ENCODE measurements at places on chromosomes 16 and 17.

GRCh38 chr16:72722552-72722951, 325.4 kb downstream of the ZFHX3 start:
- DNase-seq = no peak

DNA sequence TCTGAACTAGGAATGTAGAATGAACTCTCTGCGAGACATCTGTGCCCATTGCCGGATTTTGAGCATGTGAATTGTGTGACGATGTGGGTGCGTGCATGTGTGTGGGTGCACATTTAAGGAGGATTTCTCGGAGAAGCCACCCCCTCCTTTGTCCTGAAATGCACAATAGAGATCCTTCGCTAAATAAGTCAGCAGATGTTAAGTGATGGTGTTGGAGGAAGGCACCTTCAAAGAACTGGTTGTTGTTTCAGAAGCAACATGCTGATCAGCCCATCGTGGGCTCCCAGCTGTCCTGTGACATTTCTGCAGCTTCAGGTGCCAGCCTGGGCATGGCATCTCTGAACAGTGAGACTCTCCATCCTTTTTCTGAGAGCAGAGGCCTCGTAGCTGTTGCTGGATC, 194.9 kb downstream of the MSI2 start:
- no peak for DNase-seq

DNA sequence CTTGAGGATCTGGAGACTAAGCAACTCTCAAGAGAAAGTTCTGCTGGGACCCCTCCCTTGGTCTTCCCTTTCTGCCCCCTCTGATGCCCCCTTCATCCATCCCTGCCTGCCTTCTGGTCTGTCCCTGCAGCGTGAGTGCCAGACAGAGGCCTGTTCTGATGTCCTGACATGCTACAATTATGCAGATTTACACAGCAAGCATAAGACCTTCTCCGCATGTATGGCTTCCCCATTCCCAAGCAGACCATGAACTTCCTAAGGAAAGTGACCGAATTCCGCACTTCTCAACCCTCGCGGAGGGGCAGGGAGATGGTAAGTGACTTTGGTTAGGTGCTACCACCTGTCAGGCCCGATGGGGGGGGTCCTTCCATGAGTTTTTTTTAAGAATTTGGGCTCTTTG, 150.1 kb upstream of the SDK2 start:
- no peak for DNase-seq

GRCh38 chr16:87202346-87202745, 114.8 kb downstream of the C16orf95 start:
- DNase-seq = no peak

DNA sequence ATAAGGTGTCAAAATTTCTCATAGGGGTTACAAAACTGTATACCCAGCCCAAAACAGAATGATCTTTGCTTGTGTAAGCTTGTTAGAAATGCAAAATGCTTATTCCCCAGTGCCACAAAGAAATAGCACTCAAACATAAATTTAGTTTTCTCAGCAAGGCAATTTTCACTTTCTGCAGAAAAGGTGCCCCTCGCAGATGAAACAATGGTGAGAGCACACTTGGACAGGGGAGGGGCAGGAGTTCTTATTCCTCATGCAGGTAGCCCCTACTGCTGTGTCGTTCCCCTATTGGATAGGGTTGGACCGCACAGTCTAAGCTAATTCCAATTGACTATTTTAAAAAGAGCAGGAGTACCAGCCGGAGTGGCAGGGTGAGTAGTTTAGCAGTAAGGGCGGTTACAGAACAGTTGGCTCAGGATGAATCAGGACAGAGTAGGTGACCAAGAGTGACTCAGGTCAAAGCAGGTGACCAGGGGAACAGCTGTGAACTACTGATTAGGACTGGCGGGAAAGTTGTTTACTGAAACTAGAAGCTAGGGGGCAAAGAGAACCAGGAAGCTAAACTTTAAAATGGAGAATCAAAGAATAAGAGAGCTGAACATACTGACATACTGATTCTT, 5.5 kb upstream of the LDHD start:
- no peak for DNase-seq

- no peak for DNase-seq
Measured at GRCh38 chr16:60087530-60087929, 1353.4 kb upstream of the GOT2 start.

DNA sequence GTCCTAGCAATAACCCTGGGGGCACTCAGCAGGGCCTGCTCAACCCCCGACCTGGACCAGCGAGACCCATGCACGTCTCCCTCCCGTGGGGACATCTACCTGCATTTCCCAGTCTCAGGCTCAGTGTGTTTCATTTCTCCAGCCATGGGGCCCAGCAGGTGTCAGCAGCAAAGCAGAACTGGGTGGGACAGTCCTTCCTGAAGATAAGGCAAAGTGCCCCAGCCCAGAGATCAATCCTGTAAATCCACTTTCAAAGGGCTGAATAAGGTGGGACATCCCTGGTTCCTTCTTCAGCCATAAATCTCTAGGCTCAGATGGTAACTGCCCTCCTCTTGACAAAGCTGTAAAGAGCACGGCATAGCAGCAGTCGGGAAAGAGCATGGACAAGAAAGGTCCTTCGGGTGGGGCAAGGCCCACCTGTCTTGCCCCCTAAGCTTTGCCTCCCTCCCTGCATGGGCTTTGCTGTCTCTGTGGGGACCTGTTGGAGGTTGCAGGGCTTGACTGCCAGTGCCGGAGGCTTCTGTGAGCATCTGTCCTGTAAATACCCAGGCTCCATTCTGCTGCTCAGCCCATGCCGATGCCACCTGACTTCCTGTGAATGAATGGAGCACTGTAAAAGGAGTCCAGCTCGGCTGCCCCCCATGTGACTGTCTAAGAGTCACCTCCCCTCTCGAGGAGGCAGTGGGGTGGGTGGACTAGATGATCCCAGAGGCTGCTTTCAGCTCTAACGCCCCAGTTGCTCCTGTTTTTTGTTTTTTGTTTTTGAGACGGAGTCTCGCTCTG, 84.8 kb upstream of the TBC1D3K start:
- no peak for DNase-seq

- no peak for DNase-seq
Measured at GRCh38 chr17:44840936-44841335, 6.7 kb upstream of the HIGD1B start.

- no peak for DNase-seq
Measured at GRCh38 chr16:50940275-50940854, 198.5 kb downstream of the CYLD start.

- DNase-seq = no peak
Measured at GRCh38 chr17:39600288-39600996, 7.3 kb downstream of the NEUROD2 start.

DNA sequence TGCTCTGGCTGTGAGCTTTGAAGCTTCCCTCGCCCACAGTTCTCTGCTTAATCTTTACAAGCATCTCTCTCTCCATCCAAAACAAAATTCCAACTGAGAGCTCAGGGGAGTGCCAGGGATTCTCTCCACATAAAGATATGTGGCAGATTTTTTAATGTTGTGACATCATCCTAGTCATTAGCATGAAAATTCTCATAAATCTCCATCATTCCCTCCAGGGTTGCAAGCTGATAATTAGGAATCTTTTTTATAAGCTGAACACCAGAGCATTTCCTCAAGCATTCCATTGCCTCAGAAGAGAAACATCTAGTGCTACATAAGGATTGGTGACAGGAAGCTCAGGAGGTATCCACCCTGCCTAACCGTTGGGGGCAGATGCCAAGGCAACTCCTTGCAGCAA, 82.4 kb upstream of the DNAH9 start:
- no peak for DNase-seq

- no peak for DNase-seq
Measured at GRCh38 chr17:2383628-2384167, 17.2 kb downstream of the MNT start.

DNA sequence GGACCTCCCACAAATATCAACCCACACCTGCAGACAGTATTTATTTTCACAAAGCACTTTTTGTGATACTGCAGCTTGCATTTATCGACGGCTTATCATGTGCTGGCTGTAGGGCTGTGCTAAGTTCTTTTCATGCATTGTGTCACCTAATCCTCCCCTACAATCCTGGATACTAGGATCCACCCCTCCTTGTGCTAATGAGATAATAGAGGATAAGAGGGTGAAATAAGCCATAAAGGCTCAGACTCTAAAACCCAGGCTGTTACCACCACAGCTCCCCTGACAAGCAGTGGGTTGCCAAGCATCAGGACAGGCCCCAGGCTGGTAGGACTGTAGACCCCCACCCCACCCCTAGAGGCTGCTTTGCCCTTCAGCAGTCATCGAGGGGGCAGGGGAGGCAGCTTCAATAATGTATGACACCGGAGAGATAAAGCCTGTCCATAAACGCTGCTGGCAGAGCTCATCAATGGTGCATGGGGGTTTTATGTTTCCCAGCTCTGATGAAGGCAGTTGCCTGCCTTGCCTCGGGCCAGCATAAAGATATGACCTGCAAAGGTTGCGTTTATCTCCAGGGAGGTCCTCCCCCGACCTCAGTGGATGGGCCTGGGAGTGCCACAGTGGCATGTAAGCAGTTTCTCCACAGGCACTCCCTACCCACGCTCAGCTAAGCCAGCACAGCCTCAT, 73.9 kb upstream of the C16orf82 start:
- DNase-seq = no peak

DNA sequence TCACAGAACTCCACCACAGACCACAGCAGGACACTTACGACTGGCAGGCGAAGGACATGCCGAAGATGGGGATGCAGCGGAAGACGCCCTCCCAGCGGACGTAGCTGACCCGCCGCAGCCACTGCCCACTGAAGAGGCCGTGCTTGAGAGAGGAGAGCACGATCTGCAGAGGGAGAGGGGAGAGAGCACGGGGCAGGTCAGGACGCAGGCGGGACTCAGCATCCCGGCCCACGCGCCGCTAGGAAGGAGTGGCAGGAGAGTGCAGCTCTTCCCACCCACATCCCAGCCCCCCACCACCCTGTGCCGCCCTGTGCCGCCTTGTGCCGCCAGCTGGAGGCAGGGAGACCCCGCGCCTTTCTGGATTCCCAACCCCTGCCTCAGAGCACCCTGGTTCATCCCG, 14.5 kb downstream of the SLC38A10 start:
- no peak for DNase-seq

GRCh38 chr17:7853691-7854038, 1.2 kb upstream of the TMEM88 start:
- no peak for DNase-seq

GRCh38 chr17:44905006-44906000, 6.1 kb upstream of the EFTUD2 start:
- no peak for DNase-seq

DNA sequence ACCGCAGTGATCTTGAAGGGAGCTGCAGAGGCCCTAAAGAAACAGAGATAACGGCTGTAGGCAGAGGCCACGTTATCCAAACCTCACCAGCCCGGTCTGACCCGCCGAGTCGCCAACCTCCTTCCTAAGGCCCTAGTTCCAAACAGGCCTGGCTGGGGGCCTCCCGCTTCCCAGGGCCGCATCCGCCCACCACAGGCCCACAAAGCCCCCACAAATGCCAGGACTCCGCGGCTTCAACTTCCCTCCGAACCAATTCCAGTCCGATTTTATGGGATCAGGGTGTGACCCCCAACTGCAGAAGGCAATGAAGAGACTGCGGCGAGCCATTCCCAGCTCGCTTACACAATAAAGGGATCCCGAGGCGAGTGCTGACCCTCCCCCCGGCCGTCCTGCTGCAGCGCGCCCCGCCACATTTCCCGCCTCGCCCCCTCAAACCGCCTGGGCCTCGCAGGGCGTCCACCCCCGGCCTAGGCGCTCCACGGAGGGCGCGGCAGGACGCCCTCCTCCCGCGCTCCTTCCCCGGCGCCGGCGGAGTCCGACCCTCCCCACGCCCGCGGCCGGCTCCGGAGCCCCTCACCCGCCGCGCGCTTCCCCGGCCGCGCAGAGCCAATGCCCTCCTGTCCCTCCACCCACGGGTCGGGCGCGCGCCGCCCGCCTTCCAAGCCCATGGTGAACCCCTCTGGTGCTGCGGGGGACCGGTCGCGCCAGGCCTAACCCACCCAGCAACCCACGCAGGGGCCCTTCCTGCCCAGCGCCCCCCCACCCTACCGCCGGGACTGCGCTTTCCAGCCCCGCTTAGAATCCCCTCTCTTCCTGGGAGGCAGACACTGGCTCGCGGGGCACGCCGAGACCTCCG, 926 bp downstream of the MYH10 start:
- DNase-seq = no peak

- no peak for DNase-seq
Measured at GRCh38 chr16:12576878-12577277, 226.8 kb downstream of the CPPED1 start.

GRCh38 chr16:12157517-12158093, 181.1 kb downstream of the SNX29 start:
- DNase-seq = no peak

- no peak for DNase-seq
Measured at GRCh38 chr16:25110387-25110947, 1.1 kb upstream of the LCMT1 start.

- DNase-seq = no peak
Measured at GRCh38 chr16:28063591-28064061, at the start of gene GSG1L. Gene GSG1L (minus strand): TSS chr16:28063714. CDS start chr16:28063424, 290 bp downstream.

- DNase-seq = no peak
Measured at GRCh38 chr16:29313559-29314048, 92.9 kb downstream of the NPIPB11 start.

GRCh38 chr16:49183911-49184310, 97.7 kb downstream of the CBLN1 start:
- no peak for DNase-seq

- no peak for DNase-seq
Measured at GRCh38 chr17:79041723-79042420, 17.9 kb downstream of the C1QTNF1 start.

GRCh38 chr16:4463522-4464163, 10.8 kb downstream of the NMRAL1 start:
- DNase-seq = no peak

DNA sequence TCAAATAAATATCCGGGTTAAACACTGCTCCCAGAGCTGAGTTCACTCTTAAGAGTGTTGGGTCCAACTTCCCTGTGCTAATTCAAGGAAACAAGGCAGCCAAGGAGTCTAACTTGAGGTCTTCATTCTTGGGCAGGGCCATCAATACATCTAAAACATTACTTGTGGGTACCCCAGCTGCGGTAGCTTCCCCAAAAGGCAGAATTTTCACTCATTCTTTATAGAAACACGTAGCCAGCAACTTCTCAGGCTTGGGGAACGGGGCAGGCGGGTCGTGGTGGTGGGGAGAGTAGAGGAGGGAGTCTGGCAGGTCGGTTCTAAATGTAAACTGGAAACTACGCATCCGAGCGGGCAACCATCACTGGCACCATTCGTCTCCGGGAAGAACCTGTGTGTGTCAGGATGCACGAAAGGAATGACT, 666 bp upstream of the METTL9 start:
- DNase-seq = peak; percentile 3

DNA sequence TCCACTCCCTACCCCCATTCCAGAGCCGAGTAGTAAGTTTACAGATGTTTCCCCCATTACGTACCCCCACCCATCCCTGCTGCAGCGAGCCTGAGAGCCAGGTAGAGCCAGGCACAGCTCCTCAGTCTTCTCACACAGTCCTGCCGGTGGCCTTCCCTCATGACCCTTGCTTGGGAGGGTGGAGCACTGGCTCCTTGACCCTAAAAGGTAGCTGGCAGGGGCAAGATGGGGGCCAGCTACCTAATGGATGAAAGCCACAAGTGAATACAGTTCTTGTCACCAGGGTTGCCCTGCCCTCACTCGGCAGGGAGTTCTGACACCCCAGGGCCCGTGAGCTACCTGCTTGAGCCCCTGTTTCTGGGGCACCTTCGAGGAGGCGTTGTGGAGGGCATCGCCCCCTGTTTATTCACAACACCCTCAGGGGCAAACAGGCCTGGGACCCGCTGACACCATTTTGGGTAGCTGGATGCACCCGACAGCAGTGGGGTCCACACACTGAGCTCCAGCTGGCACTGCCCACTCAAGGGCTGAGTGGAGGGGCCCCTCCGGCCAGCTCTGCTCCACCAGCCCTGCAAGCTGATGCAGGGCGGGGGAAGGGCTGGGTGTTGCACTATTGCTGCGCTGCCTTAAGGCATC, 22.2 kb downstream of the ADAM11 start:
- DNase-seq = no peak

GRCh38 chr17:68210570-68211315, 37.1 kb upstream of the AMZ2 start:
- DNase-seq = no peak
